ENCODE measurements at places on chromosomes 2 and 18.

DNA sequence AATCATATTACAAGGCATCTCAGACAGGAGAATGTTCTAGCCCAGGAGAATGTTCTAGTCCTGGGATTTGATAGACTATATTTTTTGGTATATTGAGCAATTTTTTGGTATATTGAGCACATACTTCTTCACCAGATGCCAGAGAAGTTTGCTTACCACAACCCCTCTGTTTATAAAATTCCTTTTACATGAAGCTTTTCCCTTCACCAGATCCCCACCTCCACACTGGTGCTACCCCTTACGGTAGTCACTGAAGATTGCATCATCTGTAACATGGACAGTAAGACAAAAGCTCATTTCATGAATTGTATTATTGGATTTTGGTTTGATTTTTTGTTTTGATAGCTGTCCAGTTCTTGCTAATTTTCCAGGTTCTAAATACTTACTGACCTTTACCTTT is 7.2 kb upstream of the HNMT start:
- no peak for DNase-seq

DNA sequence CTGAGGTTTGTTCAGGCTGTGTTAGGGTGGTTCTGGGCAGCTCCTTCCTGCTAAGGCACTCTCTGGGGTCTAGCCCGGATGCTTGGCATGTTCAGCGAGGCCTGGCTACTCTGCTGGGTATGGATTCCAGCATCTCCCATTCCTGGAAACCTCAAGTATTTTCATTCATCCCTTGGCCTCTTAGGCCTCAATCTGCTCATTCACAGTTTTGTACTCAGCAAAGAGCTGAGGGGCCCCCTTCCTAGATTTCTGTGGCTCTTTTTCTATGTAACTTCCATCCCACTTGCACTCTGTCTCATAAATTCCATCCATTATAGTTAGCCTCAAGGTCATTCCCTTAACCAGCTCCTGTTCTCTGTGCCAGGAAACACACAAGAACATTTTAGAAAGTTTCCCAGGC is 798.8 kb upstream of the HS6ST1 start:
- no peak for DNase-seq

GRCh38 chr2:178111743-178112142 is 494 bp upstream of the RBM45 start:
- no peak for DNase-seq

DNA sequence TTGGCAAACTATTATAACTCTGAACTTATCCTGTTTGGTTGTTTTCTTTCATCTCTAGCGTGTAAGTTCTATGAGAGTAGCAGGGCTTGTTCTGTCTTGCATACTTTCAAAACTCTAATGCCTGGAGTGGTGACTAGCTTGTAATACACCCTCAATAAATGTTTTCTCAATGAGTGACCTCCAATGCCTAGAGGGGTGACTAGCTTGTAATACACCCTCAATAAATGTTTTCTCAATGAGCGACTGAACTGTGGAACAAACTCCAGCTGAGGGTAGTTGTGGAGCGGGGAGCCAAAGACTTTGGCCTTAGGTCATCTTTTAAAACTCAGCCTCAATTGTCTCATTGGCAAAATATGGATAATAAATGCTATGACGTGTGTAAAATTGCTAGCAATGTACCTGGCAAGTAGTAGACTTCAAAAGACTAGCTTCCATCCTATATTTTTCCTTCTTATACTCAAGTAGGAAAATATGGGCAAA is 1.8 kb downstream of the GPD2 start:
- no peak for DNase-seq

GRCh38 chr18:37282386-37283037 is 283.1 kb downstream of the CELF4 start:
- no peak for DNase-seq

DNA sequence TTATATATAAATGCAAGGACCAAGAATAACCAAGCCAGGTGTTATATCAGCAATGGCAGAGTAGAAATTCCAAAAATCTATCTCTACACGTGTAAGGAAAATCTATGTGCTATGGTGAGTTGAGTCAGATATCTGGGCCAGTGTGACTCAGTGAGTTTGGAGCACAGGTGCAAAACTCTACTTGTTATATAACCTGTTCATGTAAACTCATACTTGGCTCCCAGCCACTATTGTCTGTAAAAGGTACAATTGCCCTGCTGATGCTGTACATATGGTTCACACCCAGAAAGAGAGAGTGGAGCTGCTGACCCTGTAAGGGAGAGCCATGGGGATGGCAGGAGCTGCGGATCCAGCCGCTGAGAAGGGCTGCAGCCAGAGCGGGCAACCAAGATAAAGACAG is 112.0 kb downstream of the TRABD2A start:
- DNase-seq, result no peak

GRCh38 chr18:34921811-34922385 is 119.3 kb upstream of the MAPRE2 start:
- DNase-seq, result no peak

- DNase-seq, result no peak
These were observed 21.6 kb upstream of the SP3 start for GRCh38 chr2:173986805-173987204.

DNA sequence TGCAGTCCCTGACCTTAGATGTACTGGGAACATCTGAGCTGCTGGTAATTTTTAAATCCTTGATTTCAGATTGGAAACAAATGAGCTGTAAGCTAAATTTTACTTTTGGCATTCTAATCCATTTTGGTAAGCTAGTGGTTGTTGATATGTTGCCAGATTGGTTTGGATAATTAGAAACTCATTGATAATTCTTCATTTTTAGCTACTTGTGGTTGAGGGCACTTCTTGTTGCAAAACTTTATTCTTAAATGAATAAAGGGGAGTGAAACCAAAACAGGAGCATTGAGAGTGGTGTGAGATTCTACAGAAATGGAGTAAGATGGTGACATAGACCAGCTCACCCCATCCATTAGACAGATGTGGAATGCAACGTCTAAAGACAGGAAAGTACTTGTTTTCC is 64.5 kb downstream of the ITGB1BP1 start:
- no peak for DNase-seq

- no peak for DNase-seq
These were observed 156.5 kb downstream of the COL6A3 start for GRCh38 chr2:237257471-237257951.

DNA sequence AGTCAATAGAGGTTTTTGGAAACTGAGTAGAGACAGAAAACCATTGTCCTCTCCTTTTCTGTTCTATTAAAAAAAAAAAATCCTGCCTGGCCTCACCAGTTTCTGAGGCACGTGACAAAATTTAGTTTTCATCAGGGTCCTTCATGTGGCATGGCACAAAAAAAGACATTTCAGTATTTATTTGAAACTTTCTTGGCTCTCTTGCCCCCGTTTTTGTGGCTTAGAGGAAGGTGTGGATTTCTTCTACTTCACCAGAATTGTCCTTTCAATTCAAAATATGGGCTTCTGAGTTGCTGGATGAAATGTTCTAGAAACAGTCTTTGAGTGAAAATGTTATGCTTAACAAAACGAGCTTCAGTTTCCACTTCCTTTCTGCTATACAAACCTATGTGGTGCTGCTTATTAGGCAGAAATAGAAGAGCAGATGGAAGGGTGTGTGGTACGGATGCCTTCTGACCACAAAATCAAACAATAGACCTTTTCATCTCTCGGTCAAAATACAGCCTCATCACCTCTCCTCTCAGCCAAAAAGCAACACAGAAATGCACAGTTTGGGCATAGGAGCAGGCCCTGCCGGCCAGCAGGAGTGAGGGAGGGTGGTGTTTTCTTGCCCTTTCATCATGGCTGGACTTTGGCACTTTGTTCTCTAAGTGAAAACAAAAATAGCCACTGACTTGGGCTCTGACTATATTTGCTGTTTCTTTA is 89.2 kb downstream of the SH3RF3 start:
- no peak for DNase-seq

DNA sequence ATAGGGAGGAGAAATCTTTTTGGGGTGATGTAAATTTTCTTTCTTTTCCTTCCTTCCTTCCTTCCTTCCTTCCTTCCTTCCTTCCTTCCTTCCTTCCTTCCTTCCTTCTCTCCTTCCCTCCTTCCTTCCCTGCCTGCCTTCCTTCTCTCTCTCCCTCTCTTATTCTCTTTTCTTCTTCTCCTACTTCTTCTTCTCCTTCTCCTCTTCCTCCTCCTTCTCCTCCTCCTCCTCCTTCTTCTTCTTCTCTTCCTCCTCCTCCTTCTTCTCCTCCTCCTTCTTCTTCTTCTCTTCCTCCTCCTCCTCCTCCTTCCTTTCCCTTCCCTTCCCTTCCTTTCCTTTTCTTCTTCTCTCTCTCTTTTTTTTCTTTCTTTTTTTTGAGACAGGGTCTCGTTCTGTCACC is 59.9 kb downstream of the MYOM1 start:
- no peak for DNase-seq

DNA sequence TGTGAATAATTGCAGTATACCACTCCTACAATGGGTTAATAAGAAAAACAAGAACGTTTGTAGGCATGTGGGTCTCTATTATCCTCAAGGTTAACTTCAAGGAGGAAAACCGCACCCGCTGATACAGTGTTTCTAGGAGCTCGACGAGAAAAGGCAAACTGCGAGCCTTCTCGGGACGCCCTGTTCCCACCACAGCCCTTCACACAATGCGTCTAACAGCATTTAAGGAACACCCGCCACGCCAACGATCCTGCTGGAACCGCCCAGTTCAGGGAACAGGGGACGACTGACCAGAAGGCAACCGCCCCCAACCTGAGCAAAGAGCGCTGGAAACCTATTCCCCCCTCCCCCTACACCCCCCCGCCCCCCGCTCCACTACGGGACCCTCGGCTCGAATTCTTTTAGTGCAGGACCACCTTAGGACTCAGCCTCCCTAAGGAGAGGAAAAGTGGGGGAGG is 710 bp upstream of the TMSB10 start:
- no peak for DNase-seq

GRCh38 chr2:11101430-11101829 is 53.8 kb upstream of the SLC66A3 start:
- no peak for DNase-seq

DNA sequence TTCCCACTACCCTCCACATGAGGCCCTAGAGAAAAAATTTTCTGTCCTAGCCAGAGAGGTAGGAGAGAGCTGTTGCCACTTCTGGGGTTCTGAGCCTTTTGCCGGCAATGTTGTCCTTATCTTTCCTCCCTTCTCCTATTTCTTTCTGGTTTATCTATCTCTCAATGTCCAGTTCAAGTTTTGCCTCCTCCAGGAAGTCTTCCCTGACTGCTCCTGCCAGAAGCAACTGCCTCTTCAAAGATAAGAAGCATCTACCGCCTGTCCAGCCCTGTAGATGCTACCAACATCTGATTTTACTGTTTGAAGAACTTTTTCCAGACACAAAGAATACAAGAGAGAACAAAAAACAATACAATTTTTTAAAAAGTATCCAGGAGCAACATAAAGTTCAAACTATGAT is 220.8 kb upstream of the KLHL29 start:
- DNase-seq, result no peak

DNA sequence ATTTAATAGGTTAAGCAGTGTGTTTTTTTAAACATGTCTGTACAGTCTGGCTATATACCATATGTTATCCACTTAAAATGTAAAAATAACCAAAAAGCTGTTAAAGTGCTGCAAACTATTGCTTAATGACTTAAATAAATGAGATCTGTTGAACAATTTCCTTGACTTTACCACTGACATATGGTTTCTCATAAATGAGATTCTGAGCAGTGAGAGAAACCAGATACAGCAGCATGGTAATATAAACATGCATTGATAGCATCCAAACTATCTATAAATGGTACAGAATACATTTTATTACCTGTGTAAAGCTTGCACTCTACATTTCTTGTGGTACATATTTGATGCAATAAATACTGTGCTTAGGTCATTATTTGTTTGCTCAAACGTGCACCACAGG is 36.3 kb upstream of the TTC21B start:
- no peak for DNase-seq

GRCh38 chr2:206721256-206721920 is 3.2 kb upstream of the DYTN start:
- no peak for DNase-seq

DNA sequence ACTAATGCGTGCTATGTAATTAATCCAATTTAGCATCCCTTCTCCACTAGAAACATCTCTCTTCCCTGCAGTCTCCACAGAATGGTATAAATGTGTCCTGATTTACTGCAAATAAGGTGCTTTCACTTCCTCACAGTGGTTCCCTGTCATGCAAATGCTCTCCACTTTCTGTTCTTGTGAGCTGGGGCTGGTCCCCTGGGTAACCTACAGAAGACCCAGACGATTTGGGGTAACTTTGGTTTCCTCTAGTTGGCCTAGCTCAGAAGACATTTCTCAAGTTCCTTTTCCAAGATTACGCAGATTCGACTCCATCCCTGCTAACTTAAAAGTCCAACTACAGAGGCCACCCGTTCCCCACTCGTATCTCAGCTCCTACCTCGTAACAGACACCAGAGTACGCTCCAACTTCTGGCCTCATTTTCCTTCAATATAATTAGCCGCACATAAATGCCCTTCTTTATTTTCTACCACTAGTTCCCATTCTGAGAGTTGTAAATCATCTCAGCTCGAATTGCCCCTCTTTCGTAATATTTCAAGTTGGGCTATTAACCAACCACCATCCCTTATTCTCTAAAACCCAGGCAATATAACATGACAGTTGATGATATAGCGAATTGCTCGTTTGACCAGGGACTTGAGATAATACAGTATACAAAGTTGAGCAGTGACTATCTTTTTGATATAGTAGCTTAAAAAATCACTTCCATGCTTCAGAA is 28.8 kb upstream of the NEDD4L start:
- no peak for DNase-seq

GRCh38 chr2:227848586-227848985 is 22.8 kb upstream of the DAW1 start:
- DNase-seq, result no peak

DNA sequence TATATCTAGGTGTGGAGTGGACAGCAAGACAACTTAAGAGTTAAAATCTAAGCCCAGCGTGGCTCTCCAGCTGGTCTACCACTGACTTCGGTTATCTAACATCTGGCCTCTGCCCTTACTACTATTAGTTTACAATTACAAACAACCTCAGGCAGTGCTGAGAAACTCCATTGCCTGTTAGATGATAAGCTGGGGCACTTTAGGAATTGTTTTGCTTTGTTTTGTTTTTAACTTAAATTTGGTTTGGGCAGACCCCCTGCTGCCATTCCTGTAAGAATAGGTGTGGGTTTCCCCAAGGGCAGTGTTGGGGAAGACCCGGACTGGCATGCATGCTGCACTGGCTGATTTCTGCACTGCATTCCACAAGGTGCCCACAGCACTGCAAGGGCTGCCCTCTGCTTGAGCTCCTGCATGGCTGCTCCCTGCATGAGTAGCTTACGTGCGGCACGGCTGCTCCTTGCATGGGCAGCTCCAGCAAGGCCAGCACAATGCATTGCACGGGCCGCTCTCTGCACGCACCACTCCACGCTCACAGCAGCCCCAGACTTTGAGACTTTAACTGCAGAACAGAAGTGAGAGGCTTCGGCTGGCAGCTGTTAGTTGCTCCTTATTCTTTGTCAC is 74.2 kb upstream of the SERTAD2 start:
- DNase-seq, result no peak

DNA sequence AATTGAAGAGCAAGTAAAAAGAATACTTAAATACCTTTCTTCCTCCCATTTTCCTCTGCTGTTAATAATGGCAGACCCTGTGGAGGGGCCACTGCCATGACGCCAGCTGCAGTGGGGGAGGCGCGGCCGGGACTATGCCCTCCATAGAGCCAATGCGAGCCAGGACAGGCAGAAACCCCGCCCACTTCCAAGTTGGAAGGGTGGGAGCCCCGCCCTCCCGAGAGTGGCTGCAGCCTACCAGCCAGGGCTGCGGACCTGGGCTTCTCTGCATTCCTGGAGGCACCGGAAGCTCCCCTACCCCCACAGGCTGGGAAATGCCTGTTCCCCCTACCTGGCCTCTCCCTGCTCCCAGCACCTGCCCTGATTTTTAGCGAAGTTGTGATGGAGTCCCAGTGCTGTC is 439.4 kb upstream of the CDH19 start:
- DNase-seq, result no peak

Measured in stimulated activated CD4-positive, alpha-beta T cell treated with anti-CD3 and anti-CD28 coated beads, Interleukin-12 subunit alpha, Interleukin-12 subunit beta, amount 100 ng/mL, for 24 hours (primary cell).